Activated T-cell treated with anti-CD3 and anti-CD28 coated beads for 4 hours (primary cell): ENCODE measurements at places on chromosomes 12 and 14.
A peak's percentile ranks its signal among the peaks of the same experiment; 100 is the strongest.

GRCh38 chr12:105477873-105478272, 147.4 kb downstream of the C12orf75 start:
- DNase-seq: no peak

GRCh38 chr14:92524602-92525185, 11.1 kb downstream of the RIN3 start:
- DNase-seq: no peak

DNA sequence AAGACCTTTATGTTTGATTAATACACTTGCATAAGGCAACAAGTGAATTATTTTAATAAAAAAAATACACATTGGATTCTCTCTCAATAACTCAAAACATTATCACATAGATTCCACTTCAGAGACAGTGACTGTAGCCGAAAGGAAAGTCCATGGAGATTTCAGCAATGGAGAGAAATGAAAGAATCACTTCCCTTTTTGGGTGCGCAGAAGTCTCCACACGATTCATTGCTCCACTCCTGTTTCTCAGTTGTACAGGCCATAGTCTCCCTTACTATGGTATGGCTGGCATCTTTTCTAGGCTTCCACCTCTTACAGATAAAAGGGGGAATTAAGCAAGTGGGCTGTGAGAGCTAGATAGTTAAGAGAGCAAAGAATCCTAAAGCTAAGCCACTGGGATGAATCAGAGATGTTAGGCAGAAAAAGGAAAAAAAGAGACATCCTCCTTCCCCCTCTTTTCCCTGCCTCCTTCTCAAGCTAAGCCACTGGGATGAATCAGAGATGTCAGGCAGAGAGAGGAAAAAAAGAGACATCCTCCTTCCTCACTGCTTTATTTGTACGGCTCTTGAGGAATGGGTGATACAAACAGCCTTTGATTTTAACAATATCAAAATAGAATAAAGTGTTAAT, 16.3 kb downstream of the ST8SIA1 start:
- DNase-seq: no peak

DNA sequence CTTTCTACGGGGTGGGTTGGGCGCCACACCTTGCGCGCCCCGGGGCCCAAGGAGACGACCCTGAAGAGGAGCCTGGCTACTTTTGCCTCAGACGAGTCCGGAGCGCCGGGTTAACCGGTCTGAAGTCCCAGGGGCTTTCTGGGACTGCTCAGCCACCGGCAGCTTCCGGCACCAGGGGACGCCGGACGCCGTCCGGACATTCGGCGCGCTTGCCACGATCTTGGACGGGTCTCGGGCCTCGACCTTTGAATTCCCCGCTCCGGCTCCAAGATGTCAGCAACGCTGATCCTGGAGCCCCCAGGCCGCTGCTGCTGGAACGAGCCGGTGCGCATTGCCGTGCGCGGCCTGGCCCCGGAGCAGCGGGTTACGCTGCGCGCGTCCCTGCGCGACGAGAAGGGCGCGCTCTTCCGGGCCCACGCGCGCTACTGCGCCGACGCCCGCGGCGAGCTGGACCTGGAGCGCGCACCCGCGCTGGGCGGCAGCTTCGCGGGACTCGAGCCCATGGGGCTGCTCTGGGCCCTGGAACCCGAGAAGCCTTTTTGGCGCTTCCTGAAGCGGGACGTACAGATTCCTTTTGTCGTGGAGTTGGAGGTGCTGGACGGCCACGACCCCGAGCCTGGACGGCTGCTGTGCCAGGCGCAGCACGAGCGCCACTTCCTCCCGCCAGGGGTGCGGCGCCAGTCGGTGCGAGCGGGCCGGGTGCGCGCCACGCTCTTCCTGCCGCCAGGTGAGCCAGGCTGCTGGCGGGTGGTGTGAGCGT, at the start of gene ACOT4:
Gene ACOT4 (plus strand): TSS at position 184 of the 760 bp plus-strand sequence. CDS start 87 bp downstream, at position 271.
- DNase-seq: peak; percentile 27
